ENCODE measurements at places on chromosomes 5 and 9. TPM values are rescaled to one million over a fixed set of nuclear protein-coding genes. Genes with fewer than 3 reads are reported as not detected.

DNA sequence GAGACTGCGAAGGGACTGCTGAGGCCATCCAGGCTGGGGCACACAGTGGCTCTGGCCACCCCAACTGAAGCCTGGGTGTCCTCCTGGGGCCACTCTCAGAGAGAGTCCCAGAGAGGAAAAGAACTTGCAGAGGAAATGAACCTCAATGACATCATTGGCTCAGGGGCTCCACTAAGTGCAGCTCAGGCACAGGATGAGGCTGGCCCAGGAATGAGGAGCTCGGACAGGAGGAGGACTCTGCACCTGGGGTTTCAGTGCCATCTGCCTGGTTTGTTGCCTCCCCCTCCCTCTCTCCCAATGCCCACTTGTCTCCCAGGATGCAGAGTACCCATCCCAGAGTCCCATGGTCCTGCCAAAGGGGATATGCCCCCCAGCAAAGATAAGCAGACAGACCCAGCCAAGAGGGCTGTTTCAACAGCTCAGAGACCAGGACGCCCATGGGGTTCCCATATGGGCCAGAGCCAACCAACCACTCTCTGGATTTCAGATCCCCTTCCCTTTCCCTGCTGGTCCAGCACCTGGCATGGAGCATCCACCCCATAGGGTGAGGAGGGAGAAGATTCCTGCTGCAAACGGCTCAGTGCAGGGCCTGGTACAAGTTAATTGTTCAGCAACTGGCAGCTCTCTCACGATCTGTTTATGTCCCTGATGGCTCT lies 26.9 kb upstream of the OLFM1 start:
- no peak for DNase-seq

GPR21 gene
- 0.29 TPM for total RNA-seq

DNA sequence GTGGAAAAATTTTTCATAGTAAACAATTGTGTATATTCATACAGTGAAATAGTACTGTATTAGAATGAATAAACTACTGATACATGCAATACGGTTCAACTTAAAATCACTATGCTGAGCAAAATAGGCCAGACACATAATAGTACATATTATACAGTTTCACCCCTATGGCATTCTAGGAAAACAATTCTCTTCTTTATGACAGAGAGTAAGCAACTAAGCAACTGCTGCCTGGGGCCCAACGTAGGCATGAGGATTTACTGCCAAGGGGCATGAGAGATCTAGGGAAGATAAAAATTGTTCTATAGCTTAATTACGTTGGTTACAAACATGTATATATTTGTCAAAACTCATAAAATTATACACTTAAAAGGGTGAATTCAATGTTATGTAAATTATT lies 180.2 kb downstream of the DRD1 start:
- DNase-seq, result no peak

LPAR1 gene
- total RNA-seq, result not detected

GRCh38 chr5:145463634-145464033 lies 371.5 kb downstream of the PRELID2 start:
- DNase-seq, result no peak

DNA sequence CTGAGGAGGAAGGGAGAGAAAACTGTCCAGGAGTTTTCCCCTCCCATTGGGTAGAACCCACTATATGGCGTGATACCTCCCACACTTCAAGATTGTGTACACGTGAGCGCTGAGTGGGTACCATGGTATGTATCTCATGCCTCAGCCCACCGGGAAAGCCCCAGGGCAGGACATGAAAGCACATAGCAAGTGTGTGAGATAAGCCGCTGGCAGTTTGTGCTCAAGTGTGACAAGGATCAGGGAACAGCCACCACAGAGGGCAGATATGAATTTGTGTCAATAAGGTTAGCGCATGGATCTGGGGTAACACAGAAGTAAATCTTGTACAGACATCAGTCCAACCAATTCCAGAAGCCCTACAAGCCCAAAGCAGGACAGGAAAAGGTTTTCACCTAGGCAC lies 42.6 kb upstream of the NAA35 start:
- no peak for DNase-seq

GRCh38 chr5:2610986-2611385 lies 140.5 kb downstream of the IRX2 start:
- no peak for DNase-seq

DNA sequence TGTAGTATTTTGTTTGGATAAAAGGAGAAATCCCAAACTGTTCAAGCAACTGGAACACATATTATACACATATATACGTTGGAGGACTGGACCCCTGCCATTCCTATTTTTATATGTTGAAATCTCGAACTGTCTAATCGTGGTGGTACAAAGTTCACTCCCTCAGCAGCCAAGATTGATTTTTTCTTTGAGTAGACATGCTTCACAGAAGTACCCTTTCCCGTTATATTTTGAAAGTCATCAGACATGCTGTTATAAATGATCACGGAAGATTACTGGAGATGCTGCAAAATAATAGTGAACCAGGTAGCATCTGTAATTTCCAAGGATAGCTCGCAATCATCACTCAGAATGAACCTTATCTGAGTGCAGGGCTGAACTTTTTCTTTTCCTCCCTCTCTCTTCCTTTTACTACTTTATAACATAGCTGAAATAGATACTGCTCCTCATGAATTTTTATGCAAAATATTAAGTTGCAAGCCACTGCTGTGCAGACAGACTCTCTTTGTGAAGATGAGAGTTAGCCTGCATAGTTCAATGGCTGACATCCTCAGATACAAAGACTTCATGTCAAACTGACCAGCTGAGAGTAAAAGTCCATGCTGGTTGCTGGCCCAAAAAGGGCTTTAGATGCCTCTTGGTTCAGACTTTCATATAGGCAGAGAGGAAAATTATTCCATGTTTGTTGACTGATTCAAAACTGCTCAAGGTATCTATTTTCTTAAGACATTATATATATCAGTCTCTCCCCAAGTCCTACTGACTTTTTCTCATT lies 451.9 kb downstream of the TMEM38B start:
- no peak for DNase-seq

DNA sequence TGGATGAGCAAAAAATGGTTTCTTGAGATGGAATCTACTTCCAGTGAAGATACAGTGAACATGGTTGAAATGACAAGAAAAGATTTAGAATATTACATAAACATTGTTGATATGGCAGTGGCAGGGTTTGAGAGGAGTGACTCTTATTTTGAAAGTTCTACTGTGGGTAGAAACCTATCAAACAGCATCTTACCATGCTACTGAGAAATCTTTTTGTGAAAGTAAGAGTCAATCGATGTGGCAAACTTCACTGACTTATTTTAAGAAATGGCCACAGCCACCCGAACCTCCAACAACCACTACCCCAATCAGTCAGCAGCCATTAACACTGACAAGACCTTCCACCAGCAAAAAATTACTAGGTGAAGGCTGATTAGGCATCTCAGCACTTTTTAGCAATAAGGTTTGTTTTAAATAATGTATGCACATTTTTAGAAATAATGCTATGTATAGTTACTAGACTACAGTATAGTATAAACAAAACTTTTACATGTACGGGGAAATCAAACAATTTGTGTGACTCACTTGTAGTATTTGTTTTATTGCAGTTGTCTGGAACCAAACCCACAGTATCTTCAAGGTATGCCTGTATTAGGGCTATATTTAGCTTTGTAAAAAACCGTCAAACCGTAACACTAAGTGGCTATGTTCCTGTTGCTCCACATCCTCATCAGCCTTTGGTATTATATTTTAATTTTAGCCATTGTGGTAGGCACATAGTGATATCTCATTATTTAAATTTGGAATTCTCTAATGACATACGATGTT lies 30.6 kb upstream of the ADAMTS6 start:
- DNase-seq, result no peak

Data from HepG2 (cell line).